D721Med (cell line): ENCODE measurements at places on chromosomes 5 and 9.

GRCh38 chr5:115577329-115577728 is 24.9 kb downstream of the TICAM2 start:
- DNase-seq: no peak

GRCh38 chr9:91746904-91747303 is 203.1 kb downstream of the ROR2 start:
- DNase-seq: no peak

DNA sequence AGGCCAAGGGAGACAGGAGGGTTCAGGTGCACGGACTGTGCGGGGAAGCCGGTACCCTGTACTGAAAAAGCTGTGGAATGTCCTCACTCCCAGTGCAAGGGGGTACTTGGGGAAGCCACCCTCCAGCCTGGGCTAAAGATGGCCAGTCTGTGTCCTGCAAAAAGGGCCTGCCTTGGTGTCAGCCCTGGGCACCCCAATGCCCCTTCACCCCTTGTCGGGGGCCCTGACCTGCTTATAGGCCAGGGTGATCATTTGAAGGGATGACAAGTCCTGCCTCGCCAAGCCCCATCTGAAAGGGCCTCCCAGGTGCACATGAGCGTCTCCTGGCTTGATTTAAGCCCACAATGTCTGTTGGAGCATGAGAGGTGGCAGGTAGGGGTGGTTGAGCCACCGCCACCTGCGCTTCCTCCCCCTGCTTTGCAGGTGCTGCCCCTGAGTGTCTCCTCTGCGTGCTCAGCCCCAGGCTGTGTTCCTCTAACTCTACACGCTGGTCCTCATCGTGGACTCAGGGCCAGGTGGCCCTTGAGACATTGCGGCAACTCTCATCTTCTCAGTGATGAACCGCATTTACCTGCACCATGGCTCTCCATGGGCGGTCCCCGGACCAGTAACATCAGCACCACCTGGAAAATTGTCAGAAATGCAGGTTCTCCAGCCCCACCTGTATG is 97.0 kb downstream of the ANKRD33B start:
- DNase-seq: no peak

GRCh38 chr9:126474206-126474765 is 139.4 kb upstream of the LMX1B start:
- no peak for DNase-seq

DNA sequence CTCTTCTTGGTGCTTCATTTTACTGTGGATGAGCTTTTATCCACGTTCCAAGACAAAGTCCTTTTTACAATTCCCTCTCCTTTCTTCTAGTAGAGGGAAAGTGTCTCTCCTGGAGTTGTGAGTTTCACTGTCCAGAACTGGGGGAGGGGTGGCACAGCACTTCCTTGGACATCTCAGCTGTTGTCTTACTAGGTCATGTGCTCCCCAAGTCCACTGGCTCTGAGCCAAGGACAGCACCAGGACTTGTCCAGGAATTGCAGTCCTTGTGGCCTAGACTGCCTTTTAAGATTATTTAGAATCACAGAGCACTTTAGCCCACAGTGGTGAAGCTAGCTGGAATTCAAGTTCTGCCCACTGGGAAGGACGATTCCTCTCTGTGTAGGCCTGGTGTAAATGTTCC is 700.2 kb upstream of the PTPRD start:
- no peak for DNase-seq

- no peak for DNase-seq
Observed at GRCh38 chr9:98047002-98047401, 9.5 kb upstream of the NANS start.

- DNase-seq: no peak
Observed at GRCh38 chr5:60209146-60209840, 315.8 kb upstream of the PDE4D start.

DNA sequence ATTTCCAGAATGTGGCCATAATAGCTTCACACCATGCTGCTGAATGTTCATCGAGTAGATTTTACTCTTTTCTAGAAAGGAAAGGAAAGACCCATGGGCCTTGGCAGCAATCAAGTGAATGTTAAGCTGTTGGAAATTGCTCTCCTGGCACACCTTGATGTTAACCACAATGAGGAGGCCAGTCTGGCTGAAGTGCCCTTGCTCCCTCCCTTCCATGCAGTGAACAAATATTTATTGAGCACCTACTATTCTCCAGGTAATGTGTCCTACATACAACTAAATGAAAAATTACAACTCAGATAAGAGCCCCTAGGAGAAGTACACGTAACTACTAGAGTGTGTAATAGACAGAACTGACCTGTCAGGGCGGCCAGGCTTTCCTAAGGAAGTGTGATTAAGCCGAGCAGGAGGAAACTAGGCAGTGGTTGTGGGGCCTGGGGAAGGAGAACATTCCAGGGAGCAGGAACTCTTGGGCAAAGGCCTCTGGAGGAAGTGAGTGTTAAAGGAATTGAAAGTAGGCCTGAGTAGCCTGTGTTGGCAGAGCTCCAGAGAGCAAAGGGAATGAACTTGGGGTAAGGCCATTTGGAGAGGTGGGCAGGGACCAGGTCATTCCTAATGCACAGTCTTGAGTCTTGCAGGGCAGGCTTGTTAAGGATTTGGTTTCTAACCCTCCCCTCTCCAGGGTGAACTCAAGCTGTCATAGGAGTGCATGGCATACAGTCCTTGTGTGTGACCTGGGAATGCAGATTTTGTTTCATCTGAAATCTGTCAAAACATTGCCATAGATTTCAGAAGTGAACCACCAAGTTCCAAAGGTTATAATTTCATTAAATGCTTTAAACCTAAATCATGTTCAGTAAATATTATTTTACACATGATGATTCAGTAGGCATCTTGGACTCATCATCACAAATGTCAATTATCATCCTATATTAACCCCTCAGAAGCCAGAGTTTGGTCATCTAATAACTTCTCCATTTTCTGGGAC is 9.0 kb upstream of the ZSWIM6 start:
- no peak for DNase-seq

- no peak for DNase-seq
Observed at GRCh38 chr5:151215546-151215880, 8.4 kb downstream of the CCDC69 start.

GRCh38 chr9:6184749-6185645 is 30.6 kb upstream of the IL33 start:
- no peak for DNase-seq

- DNase-seq: no peak
Observed at GRCh38 chr5:179217356-179217755, 127.9 kb downstream of the ADAMTS2 start.

GRCh38 chr9:121801579-121801978 is 150.1 kb downstream of the DAB2IP start:
- no peak for DNase-seq

GRCh38 chr5:149320791-149321330 is 24.4 kb upstream of the GRPEL2 start:
- no peak for DNase-seq

GRCh38 chr5:78627175-78627574 is 21.4 kb downstream of the LHFPL2 start:
- DNase-seq: no peak

DNA sequence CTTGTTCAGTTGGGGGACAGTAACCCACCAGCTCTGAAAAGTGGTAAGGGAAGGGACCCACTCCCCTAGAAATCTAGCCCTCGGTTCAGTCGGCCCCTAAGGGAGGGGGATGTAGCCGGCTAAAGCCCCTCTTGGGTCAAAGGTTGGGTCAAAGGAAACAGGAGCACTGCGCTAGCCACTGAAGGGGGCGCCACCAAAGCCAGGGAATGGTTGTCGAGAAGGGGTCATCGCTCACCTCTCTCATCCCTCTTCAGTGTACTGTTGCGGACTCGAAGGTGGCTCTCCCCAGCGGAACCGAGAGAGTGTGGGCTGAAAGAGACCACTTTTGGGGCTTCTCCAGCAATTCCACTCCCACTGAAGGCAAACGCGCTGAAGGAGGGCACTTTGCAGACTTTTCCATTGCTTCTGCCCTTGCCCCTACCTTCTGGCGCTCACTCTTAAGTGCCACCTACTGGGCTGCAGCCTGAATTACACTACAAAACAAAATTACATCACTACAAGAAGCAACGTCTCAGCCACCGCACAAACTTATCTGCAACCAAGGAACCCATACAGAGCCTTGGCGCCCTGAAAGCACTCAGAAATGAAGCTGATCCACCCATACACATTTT is 396.9 kb downstream of the PDE4D start:
- no peak for DNase-seq

GRCh38 chr9:113577525-113578261 is 114.2 kb downstream of the RGS3 start:
- no peak for DNase-seq

DNA sequence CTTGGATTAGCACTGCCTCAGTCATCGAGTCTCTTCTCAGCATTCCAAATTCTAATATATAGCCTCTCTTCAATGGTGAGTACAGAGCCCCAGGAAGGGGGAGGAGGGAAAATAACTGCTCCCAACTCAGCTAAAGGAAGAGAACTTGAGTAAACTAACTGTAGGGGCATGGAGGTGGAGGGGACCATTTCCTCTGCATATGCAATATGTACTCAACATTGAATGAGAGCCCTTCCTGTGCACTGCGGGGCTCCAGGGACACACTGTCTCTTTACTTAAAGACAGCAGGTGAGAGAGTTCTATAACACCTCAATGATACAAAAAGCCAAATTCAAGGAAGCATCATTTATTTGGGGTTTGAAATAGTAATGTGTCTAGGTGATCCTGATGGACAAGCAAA is 75.1 kb downstream of the GNAQ start:
- no peak for DNase-seq

DNA sequence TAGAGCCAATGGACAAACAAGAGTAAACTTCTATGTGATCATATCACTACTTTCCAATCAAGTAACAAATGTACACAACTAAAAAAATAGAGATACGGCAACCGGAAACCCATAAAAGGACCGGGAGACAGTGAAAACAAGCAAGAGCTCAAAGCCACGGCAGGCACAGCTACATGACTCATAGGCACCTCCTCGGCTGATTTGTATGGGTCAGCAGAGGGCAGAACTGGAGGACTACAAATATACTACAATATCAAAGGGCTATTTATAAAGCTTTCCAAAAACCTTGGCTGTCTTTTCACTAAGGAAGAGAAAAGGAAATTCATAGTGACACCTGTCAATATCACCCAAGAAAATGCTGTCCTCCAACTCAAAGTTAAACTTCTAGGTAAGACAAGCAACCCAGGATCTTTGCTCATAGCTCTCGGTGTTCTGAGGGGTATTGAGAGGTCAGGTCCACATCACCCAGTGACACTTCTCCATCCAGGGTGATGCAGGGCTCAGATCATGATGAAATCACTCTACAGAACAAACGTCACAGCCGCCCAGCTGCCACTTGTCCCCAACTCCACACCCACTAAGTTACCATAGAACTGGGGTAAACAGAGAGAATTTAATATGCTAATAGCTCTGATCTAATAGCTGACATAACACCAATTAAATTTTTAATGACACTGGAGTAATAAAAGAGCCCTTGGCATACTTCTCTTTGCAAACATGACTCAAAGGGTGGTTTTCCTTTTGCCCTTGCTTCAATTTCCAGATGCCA is 41.3 kb downstream of the PFDN1 start:
- DNase-seq: no peak

- no peak for DNase-seq
Observed at GRCh38 chr9:106438928-106439327, 424.0 kb upstream of the ZNF462 start.

DNA sequence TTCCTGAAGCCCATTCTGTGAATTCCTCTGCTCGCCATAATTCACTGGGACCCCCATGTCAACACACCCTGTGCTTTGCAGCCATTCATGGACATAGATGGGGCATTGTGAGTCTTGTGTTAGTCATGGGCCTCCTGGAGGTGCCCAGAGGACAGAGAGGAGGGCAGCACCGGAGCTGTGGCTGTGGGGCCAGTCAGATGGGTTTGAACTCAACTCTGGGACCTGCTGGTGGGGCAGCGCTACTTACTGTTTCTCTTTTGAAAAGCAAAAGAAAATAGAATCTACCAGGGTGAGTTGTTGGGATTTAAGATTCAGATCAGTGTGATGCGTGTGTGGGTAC is 11.3 kb upstream of the EXOC3 start:
- no peak for DNase-seq

- DNase-seq: no peak
Observed at GRCh38 chr5:18745042-18745987, 1111.1 kb downstream of the TAF11L14 start.

DNA sequence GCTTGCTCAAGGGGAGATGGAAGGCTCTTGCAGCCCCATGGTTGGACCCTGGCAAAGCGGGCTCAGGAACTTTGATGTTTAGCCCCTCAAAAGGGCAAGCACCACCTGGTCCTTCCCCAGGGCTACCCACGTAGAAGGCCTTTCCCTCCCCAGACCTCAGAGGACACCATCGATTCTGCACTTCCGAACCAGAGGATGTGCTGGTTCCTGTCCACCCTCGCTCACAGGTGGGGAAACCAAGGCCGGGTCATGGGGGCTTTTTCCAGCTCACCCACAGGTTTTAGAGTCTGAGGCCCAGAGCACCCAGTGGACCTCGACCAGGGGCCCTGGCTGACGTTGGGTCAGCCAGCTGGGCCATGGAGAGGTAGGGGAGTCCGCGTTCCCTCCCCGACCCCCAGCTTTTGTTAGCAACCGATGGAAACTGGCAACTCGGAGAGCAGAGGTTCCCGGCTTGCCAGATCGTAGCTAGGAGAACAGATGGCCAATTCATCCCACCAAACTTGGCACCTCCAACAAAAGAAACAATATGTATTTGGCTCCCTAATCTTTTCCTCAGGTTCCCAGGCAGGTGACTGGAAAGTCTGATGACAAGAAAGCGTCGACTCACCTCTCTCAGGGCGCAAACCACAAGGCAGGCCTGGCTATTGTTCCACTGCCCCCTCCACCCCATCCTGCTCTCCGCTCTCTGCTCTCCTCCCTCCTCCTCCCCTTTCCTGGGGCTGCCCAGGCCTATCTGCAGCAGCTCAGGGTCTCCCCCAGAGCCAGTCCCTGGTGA is 167.6 kb upstream of the SMIM23 start:
- no peak for DNase-seq

GRCh38 chr9:115649991-115650472 is 503.6 kb upstream of the PAPPA start:
- DNase-seq: no peak

DNA sequence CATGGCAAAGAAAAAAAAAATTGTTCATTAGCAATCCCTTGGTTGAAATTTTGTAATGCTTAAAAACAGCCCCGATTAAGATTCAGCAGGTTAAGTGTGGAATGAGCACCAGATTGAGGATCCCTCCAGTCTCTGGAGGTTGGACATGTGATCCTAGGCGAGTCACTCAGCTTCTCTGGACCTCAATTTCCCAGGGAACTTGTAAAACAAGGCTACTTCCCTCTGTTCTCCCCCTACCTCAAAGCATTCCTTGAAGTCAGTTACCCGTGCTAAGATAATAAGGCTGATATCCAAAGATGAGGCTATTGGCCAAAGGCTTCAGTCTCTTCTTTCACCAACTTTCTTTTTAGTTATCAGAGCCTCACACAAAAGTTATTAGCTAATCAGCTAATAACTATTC is 2.9 kb downstream of the KLHL3 start:
- no peak for DNase-seq

GRCh38 chr9:87615136-87615535 is 110.8 kb upstream of the CTSL start:
- DNase-seq: no peak
